T-helper 2 cell treated with Interferon-gamma antibody and Interleukin-4, amounts not matched to agents 5 μg/mL and 100 μg/mL, for 36 hours (primary cell): ENCODE measurements at places on chromosomes 3 and 15.
A peak's percentile ranks its signal among the peaks of the same experiment; 100 is the strongest.

- DNase-seq, result no peak
Observed at GRCh38 chr3:195542316-195542697, 818 bp downstream of the PPP1R2 start.

GRCh38 chr15:31517711-31518110 is 191.1 kb downstream of the KLF13 start:
- DNase-seq, result no peak

- no peak for DNase-seq
Observed at GRCh38 chr3:54755756-54756155, 172.1 kb downstream of the LRTM1 start.

GRCh38 chr3:55651011-55651410 is 163.9 kb upstream of the WNT5A start:
- DNase-seq, result no peak

DNA sequence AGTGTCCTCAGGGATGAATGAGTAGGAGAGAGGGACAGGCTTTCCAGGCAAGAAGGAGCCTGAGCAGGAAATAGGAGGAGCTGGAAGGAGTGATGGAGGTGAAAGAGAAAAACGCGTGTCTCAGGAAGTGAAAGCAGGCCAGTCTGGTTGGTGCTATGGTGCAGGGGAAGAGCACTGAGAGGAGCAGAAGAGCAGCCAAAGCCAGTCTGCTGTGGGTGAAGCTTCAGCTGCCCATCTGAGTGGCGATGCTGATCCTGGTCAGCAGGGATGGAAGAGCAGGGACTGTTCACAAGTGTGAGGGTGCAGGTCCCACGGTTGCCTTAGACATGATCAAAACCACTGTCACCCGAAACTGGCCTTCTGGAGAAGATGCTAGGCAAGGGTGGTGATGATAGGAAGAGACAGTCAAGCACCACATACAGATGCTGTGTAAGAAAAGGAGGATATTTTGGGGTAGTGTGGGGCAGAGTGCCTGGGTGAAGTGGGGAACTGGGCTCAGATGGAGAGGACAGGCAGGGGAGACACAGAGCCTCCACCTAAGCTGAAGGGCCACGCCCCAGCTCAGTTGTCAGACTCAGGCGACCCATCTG is 5.5 kb upstream of the KY start:
- no peak for DNase-seq

DNA sequence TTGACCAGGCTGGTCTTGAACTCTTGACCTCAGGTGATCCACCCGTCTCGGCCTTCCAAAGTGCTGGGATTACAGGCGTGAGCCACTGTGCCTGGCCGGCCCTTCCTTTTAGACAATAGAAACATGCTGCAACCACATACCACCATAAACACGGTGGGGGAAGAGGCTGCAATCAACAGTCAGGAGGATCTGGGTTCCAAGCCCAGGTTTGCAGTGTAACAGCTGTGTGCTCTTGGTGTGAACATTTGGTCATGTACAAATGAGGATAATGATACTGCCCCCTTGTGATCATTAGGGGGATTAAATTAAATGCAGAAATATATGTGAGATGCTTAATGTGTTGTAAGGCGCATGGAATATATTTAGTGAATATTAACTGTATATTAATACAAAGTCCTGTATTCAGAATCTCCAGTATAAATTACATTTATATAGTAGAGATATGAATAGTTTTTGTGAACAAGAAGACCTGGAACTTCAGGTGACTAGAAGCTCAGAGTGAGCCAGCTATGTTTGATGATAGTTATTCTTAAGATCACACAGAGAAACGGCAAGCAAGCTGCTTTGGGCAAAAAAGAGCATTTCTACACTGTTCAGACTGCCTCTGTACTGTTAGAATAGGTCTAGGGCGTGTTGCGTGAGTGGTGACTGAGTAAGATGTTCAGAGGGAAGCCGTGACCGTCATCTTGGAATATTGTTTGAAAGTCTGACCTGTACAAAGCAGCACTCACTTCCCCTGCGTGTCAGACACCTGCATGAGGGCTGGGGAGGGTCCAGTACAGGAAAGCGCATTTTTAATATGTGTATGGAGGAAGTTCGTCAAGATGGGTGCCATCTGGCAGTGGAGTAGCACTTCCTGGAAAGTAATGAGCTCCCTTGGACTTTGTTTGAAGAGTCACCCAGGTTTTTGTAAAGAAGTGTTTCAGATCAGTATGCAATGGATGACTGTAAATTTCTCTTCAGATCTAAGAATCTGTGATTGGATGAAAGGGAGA is 125.8 kb downstream of the PGPEP1L start:
- no peak for DNase-seq

GRCh38 chr15:45635191-45635638 is 386 bp downstream of the SQOR start:
- peak; percentile 62 for DNase-seq

DNA sequence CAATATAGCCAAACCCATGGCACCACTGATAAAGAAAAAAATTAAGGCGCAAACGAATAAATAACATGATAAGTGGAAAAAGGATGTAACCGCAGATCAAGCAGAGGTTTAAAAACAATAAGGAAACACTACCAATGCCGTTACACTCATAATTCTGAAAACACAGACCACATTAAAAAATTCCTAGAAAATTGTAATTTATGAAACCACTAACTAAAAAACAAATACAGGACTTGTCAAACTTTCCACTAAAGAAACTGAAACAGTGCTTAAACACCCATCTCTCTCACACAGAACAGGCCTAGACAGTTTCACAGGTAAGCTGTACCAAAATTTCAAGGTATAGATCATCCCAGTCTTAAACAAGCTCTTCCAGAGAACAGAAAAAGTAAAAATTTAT is 28.4 kb downstream of the PCSK6 start:
- no peak for DNase-seq
